ENCODE measurements at places on chromosomes 12 and 14.

DNA sequence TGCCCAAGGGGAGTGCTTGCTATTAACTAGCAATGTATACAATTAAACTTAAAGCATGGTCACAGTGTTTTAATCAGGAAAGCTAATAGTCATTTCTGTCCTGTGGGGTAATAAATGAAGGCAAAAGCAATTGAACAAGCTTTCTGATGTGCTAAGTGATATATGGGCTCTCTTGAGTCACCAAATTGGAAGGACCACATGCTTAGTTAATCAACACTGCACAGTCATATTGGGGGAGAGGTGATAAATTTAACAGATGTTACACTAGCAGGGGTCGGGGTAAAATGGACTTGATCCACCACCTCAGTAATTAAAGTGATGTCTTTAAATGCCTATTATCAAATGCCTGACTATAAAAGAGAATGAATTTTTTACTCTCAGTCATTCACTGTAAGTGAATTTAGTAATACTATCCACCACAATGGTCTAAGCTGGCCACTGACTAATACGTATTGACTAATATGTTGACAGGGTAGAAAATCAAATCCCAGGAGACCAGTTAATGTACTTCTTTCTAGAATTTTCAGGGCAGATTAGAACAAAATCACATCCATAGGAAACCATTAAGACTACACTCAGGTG, 736.3 kb downstream of the RPS29 start:
- no peak for DNase-seq

- DNase-seq, result no peak
Measured at GRCh38 chr12:123076604-123077297, 74.1 kb downstream of the PITPNM2 start.

DNA sequence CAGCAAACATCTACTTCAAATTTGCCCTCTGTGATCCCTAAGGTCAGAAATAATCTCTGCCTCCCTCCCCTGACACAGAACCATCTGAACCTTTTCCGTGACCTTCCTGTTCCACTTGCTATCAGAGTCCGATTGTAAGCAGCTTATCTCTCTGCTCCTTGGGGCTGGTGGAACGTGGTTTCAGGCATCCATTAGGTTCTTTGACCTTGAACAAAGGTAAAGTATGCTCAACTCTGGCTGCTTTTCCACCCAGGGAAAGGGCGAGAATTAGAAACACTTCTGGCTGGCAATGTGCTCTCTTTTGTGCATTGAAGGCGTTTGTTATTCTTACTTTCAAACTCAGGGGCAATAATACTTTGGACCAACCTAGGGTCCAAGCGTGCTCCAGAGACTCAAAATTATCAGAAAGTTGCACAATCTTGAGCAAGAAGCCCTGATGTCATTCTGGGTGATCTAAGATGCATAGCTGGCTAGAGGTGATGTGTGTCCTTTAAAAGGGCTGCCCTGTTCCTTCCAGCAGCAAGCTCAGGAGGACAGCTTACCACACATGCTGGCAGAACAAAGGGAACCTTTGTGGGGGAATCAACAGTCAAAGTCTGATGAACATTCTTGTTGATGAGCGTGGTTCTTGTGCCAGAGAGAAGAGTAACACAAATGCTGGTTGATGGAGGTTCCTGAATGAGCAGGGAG, 29.8 kb downstream of the ADGRD1 start:
- DNase-seq, result peak; percentile 7

- DNase-seq, result no peak
Measured at GRCh38 chr12:75207338-75208083, 2.1 kb downstream of the KCNC2 start.

DNA sequence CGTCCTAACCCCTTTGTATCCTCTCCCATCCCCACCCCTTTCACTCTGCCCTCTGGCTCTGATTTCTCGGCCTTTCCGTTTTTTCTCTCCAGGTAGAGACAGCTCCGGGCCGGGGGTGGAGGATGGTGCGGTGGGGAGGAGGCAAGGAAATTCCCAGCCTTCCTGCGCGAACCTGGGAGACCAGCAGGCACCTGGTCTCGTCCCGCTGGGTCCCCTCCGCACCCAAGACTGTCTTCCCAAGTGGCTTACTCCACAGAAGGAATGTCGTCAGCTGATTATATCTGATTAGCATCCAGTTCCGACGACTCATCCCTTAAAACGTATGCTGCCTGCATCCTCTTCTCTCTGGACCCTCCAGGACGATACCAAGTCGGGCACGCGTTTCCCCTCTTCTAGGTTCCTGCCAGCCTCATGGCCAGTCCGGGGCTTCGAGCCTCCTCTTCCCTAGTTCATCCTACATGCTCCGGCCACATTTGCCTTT, 42.2 kb upstream of the CAPRIN2 start:
- DNase-seq, result no peak

DNA sequence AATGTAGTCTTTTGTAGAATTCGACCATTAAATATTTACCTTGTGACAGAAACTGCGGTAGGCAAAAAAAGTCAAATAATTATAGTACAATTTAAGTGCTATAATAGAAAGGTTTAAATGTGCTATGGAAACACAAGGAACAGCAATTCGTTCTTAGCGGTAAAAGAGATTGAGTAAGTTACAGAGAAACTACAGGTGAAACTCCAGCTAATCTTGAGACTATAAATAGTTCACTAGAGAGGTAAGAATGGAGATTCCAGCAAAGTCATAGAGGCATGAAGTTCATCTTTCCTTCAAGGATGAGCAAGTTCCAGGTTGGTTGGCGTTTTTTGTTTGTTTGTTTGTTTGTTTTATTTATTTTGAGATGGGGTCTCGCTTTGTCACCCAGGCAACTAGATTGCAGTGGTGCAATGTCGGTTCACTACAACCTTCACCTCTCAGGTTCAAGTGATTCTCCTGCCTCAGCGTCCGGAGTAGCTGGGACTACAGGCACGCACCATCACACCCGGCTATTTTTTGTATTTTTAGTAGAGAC, 878 bp upstream of the R3HDM2 start:
- DNase-seq, result no peak

All from head of caudate nucleus (tissue), 42 donors.